ENCODE measurements at places on chromosomes 1 and 21. TPM values are rescaled to one million over a fixed set of nuclear protein-coding genes. Genes with fewer than 3 reads are reported as not detected.

GRCh38 chr1:157183870-157184269 lies 45.7 kb upstream of the ETV3 start:
- no peak for DNase-seq

DNA sequence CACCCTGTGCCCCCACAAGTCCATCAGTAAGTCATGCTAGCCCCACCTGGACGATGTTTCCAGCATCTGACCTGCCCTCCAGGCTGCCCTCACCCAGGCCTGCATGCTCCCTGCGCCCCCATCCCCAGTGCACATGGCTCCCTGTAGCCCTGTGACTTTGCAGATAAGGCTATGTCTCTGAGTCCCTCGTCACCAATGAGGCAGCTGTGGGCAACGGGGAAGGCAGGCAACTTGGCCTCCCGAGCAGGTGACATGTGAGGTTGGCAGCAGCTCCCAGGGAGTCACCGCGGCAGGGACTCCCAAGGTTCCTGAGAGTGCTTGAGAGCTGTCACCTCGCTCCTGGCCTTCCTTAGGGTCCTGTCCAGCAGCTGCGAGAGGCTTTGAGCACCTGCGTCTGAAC lies 32.4 kb upstream of the AGPAT3 start:
- DNase-seq, result no peak

The SIM2 gene
- not detected for total RNA-seq

The KCNJ15 gene
- 7.6 TPM for total RNA-seq

- no peak for DNase-seq
These were observed 156.5 kb downstream of the EIF4G3 start for GRCh38 chr1:21020151-21020550.

GRCh38 chr21:44892536-44893277 lies 19.2 kb upstream of the PTTG1IP start:
- no peak for DNase-seq

DNA sequence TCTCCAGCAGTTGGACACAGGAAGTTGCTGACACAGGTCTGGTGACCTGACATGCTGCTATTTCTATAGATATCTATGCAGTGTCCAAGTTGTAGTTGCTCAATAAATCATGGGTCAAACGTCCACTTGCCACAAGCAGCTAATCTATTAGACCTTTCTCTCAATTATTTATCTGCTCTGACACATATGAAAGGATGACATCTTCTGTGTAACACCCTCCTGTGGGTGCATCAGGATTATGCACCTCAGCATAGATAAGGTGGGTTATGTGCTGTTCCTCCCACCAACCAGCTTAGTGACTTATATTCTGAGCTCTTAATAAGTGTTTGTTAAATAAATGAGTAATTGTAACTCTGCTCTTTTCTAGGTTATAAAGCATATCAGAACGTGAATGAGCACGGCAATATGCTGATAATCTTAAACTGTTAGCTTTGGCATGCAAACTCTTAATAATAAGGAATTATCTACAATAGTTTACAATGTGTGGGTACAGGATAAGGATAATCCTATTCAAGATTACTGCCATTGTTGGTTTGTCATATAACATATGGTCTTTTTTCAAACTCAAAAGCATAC lies 90.7 kb upstream of the GCLM start:
- DNase-seq, result no peak

DNA sequence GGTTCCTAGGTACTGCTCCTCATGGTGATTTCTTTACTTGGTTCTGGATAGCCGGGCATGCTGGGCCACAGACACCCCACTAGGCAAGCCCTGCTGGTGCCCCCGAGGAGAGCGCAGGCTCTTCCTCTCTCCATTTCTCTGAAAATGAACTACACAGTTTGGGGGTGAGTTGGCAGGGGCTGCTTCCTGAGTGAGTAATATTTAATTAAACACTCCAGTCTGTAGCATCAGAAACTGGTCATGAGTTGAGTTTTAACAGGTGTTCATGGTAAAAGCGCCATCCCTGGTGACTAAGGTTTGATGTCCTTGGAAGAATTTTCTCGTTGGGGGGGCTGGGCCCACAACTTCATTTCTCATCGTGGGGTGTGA lies 1.7 kb downstream of the SPSB1 start:
- DNase-seq, result no peak

The C1orf87 gene
- total RNA-seq, result not detected
